ENCODE measurements at places on chromosomes 4 and X.

DNA sequence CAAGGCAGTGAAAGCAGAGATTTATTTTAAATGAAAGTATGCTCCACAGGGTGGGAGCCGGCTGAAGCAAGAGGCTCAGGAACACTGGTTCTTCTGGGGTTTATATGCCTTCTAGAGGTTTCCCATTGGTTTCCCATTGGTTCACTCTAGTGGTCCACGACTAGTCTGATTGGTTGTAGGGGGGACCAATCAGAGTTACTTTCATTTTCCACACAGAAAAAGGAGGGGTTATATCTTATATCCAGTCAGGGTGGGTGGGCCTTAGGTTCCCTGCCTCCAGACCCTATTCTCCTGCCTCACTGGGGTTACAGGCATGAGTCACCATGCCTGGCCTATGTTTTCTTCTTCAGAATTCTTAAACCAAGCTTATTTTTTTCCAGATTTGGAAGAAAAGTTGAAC, 101.6 kb downstream of the KLHL8 start:
- DNase-seq, result no peak

DNA sequence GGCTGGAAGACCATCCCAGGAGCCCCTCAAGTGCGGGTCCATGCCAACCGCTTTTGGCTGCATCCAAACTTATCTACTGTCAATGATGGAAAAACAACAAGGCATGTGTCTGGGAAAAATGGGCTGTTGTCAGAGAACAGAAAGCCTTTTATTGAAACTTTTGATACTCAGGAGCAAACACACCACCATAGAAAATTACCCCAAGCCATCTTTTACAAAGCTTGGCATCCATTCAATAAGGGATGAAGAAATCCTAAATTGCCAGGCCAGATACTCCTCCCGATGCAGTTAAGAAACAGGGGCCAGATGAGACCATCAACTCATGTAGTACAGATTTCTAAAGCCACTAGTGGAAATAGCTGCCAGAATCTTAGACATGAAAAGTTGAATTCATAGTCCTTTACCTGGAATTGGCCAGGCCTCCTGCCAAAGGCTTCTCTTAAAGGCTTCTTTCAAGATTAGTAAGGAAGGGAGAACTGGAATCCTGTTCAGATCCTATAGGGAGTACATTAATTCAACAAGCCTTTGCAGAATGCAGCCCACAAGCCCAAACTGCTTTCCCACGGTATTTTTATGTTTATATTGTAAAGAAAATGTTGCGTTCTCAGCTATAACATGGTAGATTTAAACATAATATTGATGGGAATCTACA, 145.4 kb upstream of the MAP3K15 start:
- DNase-seq, result no peak

GRCh38 chr4:38170338-38171169, 210.4 kb downstream of the PTTG2 start:
- DNase-seq, result no peak

- DNase-seq, result no peak
Observed at GRCh38 chrX:130606425-130606824, 204.6 kb downstream of the RBMX2 start.

- DNase-seq, result no peak
Observed at GRCh38 chr4:183508697-183509335, 4.0 kb downstream of the ING2 start.

GRCh38 chr4:95531141-95531540, 17.6 kb downstream of the UNC5C start:
- no peak for DNase-seq

DNA sequence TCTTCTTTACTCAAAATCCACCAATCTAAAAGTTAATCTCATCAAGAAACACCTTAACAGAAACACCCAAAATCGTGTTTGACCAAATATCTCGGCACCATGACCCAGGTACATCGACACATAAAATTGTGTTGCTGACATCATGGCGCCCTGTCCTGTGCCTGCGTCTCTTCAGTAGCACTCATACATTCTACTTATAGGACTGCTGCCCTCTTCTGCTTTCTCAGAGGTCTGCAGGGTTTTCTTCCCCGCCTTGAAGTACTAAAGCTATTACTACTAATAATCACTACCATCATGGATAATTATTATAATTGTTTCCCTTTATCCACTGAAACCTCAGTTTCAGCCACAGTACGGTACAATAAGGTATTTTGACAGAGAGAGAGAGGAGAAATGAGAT, 1403.1 kb upstream of the TENM3 start:
- no peak for DNase-seq

DNA sequence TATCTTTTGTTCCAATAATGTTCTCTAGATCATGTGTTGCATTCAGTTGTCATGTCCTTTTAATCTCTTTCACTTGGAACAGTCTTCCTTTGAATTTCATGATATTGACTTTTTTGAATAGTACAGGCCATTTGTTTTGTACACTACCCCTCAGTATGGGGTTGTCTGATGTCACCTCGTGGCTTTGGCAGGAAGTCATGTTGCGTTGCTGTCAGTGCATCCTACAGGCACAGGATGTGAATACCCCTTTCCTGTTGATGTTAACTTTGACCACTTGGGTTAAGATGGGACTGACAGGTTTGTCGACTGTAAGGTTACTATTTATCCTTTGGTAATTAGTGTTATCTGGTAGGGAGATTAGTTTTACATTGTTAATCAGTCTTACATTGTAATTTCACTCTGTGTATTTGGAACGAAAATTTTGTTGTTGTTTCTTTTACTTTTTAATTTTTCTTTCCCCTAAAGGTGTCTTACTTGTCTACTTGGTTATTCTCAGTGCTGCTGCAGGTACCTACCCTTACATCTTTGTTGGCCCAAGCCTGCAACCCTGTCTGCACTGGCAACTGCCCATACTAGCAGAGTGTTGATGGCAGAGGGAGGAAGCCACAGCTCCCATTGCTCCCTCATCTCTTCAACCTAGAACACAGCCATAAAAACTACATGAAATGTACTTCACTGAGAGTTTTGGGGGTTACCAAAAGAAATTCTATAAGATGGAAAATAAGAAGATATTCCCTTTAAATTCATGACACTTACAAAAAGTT, 14.7 kb upstream of the ATP8A1 start:
- no peak for DNase-seq

DNA sequence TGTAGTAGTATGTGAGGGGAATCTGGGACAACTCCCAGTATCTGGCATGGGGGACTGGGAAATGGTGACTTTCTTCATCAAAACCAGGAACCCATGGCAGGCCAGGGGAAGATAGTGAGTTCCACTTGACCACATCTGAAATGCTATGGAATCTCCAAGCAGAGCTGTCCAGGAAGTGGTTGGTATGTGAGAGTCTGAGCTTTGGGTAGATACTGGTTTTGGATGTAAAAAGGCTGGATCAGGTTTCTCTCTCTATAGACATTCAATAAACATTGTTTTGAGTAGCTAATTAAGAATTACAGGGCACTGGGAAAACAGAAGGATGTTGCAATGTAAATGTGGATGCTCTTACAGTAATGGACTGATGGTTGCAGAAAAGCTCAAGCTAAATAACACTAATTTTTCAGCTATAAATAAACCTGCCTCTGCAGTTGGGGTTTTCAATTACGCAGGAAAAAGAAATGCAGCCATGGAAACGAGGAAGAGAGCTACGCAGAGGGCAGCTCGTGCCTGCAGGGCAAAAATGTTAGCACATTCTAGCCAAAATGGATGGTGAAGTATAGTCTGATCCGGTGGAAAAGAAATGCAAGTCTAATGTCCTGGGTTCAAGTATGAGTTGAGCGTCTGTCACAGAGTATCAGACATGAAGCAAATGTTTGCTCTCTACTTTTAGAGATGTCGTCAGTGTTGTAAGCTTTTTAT, 13.4 kb upstream of the CHRNA9 start:
- DNase-seq, result no peak

DNA sequence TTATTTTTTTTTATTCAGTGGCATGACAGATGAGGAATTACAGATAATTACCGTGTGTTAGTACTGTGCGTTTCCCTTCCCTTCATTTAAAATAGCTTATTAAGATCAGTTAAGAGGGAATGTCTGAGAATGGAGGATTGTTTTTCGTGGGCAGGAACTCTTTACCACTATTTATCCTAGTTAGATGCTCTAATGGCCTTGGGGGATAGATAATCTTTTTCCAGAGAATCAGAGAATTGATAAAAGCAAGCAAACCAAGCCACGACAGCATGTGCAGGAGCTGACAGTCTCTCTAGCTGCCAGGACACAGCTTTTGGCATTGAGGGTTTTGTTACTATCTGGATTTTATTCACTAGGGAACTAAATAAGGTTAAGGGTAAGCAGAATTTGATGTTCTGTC, 128.7 kb downstream of the DCLK2 start:
- no peak for DNase-seq

- no peak for DNase-seq
Observed at GRCh38 chrX:129347291-129347690, 176.0 kb downstream of the SMARCA1 start.

GRCh38 chrX:12891915-12892506, 14.4 kb upstream of the TLR8 start:
- DNase-seq, result no peak

DNA sequence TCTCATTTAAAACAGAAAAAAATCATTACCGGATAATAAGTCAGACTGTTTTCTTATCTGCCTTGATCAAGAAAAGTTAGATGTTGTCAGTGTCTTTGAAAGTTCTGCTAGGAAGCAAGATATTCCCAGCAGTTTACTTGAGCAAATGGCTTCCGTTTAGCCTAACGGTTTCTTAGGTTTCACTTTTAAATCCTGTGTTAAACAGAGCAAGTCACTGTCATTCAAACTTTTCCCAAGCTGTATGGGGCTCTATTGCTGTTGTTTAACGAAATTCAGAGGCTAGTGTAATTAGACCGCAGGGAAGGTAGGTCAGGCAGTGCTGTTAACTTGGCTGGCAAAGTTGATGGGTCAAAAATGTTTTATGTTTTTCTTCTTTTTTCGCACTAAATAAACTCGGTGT, 80.3 kb upstream of the NEIL3 start:
- DNase-seq, result no peak

GRCh38 chr4:145920205-145920604, 18.4 kb downstream of the ZNF827 start:
- DNase-seq, result peak; percentile 90

Measured in GM04504 (cell line).